ENCODE measurements at places on chromosomes 16 and 17.

DNA sequence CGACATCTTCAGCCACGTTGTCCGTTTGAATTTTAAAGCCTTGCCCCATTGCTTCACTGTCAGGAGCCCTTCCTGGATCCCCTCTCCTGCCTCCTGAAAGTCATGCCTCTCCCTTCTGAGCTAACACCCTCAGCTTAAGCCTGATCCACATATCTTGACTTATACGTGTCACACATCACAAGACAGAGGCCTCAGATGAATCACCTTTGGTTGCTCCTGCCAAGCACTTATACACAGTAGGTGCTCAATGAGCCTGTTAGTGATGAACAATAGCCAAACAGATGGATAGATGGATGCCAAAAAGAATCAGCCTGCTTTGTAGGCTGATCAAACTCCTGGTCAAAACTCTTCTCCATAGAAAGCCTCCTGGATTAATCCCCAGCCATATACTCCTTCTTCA is 31.8 kb downstream of the PITPNM3 start:
- no peak for DNase-seq

- DNase-seq: no peak
These were observed 49.7 kb downstream of the RNF112 start for GRCh38 chr17:19460700-19461099.

DNA sequence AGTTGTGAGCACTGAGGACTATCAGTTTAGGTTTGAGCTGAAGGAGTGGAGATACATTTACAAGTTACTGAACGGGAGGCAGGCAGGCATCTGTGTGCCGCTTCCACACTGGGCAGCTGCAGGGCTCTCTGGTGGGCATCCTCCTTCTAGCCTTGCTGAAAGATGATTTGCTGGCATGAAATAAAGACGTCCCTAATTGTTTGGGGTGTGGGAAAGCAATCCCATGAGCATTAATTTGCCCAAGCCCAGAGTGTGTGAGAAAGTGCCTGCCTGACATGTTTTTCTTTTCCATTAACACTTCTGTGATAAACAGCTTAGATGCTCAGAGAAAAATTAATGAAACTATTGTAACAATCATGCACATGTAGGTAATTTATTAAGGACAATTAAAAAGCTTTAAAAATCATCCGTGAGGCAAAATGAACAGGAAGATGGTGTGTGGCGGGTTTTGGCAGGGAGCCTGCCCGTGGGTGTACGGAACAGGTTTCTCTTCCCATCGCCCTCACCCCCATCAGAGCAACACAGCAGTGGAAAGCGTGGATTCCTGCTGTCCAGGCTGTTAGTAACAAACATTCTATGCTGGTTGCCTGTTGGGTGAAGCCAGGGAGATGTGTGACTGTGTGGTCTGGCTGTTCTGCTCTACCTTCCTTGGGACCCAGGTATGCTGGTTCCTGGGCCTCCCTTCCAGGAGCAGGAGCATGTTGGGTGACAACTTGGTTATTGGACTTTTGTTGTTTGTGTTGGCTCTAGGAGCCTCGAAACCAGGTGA is 191.9 kb downstream of the MSI2 start:
- no peak for DNase-seq

DNA sequence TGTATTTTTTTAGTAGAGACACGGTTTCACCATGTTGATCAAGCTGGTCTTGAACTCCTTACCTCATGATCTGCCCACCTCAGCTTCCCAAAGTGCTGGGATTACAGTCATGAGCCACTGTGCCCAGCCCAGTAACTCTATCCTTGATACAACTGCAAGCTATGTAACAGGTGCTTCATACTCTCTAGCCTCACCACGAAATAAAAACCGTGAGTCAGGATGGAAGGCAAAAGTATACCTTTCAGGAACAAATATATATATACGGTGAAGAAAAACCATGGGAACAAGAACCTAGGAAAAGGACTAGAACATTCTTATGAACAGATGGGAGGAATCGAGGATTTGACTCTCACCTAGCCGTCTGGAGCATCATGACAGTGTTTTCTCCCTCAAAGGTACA is 9.6 kb upstream of the FBF1 start:
- DNase-seq: no peak

GRCh38 chr16:87410968-87411367 is 18.8 kb downstream of the MAP1LC3B start:
- DNase-seq: no peak

DNA sequence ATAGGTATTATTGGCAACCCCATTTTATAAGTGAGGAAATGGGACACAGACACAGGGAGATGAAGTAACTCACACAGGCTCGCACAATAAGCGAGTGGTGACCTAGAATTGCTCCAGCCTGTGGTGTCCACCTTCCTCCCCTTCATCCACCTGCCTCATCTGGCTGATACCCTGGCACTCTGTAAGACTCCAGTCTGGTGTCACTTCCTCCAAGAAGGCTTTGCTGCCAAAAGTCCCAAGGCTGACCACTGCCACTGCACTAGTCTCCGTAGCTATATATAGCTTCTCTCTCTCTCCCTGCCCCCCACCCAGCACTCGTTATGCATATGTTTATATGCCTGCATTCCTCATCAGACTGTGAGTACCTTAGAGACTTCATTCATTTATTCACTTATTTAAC is 66.1 kb upstream of the SREBF1 start:
- no peak for DNase-seq

GRCh38 chr17:49403514-49404289 is 11.0 kb downstream of the PHB1 start:
- no peak for DNase-seq

- DNase-seq: no peak
These were observed 214.3 kb downstream of the RBFOX1 start for GRCh38 chr16:7546948-7547347.

DNA sequence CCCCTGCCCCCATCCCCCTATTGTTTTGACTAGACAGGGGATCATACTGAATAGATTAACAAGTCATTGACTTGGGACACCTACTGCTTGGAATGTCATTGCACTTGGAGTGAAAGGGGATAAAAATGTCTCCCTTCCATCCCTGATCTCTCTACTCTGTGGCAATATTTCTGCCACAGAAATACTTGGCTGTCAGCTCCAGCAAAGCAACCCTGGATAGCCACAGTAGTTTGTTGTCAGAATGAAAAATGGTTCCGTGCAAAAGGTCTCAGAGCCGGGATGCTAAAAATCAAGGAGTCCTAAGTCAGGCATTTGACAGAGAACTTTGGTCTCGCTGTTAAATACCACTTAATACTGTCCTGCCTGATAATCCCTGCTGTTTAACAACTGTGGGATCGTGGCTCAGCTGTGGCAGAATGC is 722.0 kb upstream of the SOX9 start:
- DNase-seq: no peak

- peak; percentile 53 for DNase-seq
These were observed 379 bp upstream of the OTOP2 start for GRCh38 chr17:74923538-74924249.

DNA sequence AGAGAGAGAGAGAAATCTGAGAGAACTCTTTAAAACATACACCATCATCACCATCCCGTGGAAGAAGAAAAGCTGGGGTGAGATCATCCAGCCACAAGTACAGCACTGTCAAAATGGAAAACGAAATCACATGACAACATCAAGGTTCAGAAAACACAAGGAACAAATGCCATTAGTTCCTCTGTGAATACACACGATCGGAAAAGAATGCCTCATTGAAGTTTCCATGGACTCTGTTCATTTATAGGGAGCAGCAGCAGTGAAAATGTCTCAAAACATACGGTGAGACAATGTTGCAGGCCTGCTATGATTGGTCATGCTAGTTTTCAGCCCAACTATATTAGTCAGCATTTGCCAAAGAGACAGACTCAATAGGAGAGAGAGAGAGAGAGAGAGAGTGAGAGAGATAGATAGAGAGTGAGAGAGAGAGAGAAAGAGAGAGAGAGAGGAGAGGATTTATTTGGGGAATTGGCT is 4.4 kb downstream of the CFAP97D1 start:
- DNase-seq: no peak

GRCh38 chr17:21395764-21396163 is 19.6 kb downstream of the KCNJ12 start:
- DNase-seq: no peak

DNA sequence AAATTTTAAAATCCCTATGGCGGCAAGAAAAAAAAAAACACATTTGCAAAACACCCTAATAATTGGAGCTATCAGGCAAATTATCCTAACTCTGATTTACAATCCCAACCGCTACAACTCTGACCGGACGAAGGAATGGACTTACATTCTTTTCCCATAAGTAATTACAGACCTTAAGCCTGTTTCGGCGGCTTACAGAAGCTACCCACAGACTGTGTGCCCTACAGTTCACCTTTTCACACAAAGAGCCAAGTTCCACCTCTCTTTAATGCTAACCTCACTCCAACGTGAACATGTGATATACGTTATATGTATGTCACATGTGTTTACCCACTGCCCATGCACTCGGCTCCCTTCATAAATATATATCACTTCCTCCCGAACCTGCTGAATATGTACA is 8.7 kb upstream of the MEAK7 start:
- no peak for DNase-seq

DNA sequence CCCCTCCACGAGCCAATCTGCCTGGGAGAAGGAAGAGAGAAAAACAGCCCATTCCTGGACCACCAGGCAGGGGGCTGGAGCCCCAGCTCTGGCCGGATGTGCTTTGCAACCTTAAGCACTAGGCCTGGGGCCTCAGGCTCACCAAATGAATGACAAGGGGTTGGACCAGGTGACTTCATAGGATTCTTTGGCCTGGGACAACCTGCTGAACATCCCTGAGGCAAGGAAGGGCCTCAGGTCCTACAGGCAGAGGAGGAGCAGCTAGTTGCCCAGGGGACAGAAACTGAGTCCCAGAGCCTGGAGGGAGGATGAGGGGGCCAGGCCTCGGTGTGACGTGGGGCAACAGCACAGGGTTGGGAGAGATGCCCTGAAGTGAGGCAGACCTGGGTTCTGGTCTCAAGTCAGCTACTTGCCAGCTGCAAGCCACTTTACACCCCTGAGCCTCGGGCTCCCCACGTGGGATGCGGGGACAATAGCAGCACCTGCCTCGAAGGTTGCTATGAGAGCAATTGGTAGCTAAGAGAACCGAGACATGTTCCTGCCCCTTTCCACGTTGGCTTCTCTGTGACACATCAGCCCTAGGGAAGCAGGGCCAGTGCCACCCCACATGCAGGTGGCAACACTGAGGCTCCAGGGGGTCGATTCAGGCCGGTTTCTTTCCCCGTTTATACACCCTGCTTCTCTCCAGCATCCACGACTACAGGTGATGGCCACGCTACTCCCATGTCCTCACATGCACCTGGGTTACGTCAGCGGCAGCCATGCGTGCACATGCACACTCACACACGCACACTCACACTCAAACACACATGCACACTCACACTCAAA is 42.6 kb downstream of the CFAP20 start:
- DNase-seq: no peak

- no peak for DNase-seq
These were observed 46.9 kb upstream of the TMEM132E start for GRCh38 chr17:34532281-34533065.

DNA sequence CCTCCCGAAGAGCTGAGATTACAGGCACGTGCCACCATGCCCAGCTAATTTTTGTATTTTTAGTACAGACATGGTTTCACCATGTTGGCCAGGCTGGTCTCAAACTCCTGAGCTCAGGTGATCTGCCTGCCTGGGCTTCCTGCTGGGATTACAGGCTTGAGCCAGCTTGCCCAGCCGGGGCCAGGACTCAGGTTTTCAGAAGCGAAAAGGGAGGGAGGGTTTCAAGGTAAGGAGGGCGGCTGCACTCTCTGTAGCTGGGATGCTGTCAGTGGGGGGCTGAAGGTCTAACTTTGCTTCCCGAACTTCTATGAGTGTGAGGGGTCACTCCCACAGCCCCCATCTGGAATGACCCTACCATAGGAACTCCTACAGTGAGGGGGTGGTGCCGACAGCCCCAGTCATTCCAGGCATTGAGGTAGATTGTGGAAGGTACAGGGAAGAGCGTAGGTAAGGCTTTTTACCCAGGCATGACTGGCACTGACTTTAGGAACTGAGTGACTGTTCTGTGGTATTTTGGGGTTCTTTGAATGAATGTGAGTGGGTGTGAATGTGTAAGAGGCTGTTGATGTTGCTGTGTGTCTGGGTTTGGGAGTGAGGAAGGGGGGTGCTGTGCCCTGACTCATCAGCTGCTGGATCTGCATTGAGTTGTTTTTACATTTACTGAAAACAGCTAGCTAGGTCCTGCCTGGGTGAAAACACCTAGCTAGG is 3.8 kb upstream of the C1QL1 start:
- no peak for DNase-seq

GRCh38 chr17:21029036-21029435 is 13.8 kb downstream of the USP22 start:
- no peak for DNase-seq

GRCh38 chr17:35942588-35943186 is 826 bp downstream of the LYZL6 start:
- no peak for DNase-seq

All from effector CD8-positive, alpha-beta T cell (primary cell).